ENCODE measurements at places on chromosomes 7 and 10. TPM values are rescaled to one million over a fixed set of nuclear protein-coding genes. Genes with fewer than 3 reads are reported as not detected.

- no peak overlapping the region for H3K27ac ChIP-seq
- no peak for ATAC-seq
- H3K36me3 ChIP-seq = no peaks in the 10 kb centered on the region
- peaks cover 39% of the 10 kb centered on the region for H3K27me3 ChIP-seq
These were observed 7.7 kb upstream of the RET start for GRCh38 chr10:43069211-43069515.

DNA sequence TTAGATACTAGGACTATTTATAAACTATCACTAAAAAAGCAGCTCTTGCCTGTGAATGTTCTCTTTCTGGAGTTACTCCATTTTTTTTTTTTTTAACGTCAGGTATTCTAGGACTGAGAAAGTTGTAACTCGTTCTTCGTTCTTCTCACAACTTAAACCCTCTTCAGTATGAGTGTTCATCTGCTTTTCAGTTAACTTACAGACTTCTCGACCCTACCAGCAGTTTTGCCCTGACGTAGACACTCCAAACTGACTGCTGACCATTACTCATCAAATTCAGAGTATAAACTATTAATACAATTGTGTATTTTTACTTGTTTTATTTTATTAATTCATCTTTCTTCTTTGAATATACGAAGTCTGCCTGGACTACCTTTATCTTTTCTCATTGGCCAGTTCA lies 353.1 kb downstream of the GPR37 start:
- no peak overlapping the region for H3K27ac ChIP-seq
- peak overlapping the region; percentile 10 for H3K4me3 ChIP-seq
- no peak for ATAC-seq
- H3K27me3 ChIP-seq = no peaks in the 10 kb centered on the region

- H3K27ac ChIP-seq = no peak overlapping the region
- ATAC-seq = no peak
- peaks cover 9% of the 10 kb centered on the region for H3K4me1 ChIP-seq
- H3K27me3 ChIP-seq = no peaks in the 10 kb centered on the region
- no peaks in the 10 kb centered on the region for H3K36me3 ChIP-seq
- H3K4me3 ChIP-seq = no peak overlapping the region
These were observed 29.0 kb downstream of the PODXL start for GRCh38 chr7:131527456-131527855.

The TDRD1 gene
- not detected for total RNA-seq

The NPC1L1 gene
- not detected for total RNA-seq

- peak overlapping the region; percentile 85 for H3K27ac ChIP-seq
- no peaks in the 10 kb centered on the region for H3K27me3 ChIP-seq
- no peak overlapping the region for H3K4me3 ChIP-seq
These were observed 102.4 kb upstream of the KLF6 start for GRCh38 chr10:3887404-3887803.

GRCh38 chr10:49751636-49752510 lies 10.2 kb downstream of the OGDHL start:
- H3K4me1 ChIP-seq = no peaks in the 10 kb centered on the region
- no peak overlapping the region for H3K27ac ChIP-seq
- H3K27me3 ChIP-seq = peaks cover 10% of the 10 kb centered on the region
- H3K4me3 ChIP-seq = no peak overlapping the region

DNA sequence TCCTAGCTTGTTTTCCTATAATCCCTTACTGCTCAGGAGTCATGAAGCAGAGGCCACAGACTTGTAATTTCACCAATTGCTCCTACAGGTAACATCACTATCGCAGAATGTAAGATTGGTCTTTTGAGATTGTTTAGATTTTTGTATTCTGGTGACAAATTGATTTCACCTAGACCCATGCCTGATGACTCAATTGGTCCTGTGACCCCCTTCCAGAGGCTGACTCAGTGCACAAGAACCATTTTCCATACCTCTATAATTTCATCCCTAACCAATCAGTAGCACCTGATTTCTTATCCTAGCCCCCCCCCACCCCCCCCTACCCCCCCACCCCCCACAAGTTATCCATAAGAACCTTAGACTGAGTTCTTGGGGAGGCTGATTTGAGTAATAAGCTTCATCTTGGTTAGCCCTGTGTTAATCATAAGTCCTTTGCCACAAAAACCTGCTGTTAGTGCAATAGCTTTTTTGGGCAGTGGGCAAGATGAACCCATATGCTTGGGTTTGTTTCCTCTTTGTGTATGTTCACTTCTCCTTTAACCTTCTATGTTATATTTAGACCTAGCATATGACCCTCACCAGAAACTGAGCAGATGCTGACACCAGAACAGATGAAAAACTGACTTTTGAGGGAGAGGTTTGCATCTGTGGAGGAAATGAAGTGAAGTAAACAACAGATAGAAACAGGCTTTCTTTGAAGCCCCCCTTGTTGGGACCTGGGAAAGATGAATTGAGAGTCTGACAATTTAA lies 187.1 kb downstream of the KIF20B start:
- H3K27ac ChIP-seq = no peak overlapping the region
- no peak for ATAC-seq
- H3K36me3 ChIP-seq = no peaks in the 10 kb centered on the region

The STEAP2 gene
- 28.6 TPM for total RNA-seq

DNA sequence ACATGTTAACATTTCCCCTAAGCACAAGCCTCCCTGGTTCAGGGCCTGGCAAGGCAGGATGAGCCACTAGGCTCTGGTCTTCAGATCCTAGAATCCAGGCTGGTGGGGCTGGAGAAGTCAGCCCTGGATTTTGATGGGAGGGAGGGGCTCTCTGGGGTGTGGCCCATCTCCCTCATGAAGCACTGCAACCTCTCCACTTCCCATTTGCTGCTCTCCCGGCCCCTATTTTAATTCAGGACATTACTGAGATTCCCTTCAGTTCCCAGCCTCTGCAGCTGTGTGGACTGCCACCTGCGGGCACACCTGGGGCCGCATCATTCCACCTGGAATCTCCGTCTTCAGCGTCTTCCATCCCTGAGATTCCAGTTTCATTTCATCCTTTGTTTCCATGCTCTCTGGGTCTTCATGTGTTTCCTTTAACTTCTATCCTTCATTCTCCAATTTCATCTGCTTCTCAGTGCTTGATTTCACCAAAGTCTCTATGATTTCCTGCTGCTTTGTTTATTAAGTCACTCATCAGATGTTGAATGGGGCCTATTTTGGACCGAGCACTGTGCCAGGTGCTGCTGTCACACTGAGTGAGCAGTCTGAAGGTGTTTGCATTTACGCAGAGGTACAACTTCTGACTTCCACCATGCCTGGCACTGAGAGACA lies 253.6 kb downstream of the WDR37 start:
- H3K4me3 ChIP-seq = no peak overlapping the region
- no peaks in the 10 kb centered on the region for H3K4me1 ChIP-seq
- no peak overlapping the region for H3K27ac ChIP-seq

DNA sequence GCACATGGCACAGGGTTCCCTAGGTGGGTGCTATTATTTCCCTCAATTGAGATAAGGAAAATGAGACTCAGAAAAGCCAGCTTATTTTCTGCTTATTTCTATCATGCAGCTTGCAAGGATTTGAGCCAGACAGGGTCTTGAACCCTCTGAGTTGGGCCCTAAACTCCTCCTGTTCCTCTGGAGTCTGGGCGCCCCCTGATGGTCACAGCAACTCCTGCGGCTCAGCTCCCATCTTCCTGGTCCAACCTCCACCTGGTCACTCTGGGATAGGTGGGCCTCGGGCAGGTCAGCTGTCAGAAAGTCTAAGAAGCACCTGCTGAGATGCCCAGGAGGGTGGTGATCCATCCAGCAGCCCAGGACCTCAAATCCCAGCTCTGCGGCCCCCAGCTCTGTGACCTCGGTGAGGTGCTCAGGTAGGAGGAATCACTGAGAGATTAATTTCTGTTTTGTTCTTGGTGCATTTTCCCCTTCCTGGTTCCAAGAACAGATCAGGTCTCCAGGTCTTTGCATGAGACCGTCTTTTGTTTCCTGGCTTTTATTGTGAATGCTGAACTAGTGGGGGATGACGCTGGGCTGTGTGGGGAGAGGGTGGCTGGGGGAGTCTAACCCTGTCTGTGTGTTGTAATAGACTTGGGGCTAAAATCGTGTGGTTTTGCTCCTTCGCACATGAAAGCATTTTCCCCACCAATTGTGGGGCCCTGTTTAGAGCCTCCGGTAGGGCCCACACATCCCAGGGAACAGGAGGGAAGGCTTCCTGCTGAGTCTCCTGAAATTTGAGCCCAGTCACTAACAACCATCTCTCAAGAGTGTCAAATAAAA lies 32.8 kb downstream of the TMEM130 start:
- no peak for ATAC-seq
- no peak overlapping the region for H3K27ac ChIP-seq
- no peaks in the 10 kb centered on the region for H3K4me1 ChIP-seq
- peaks cover 44% of the 10 kb centered on the region for H3K27me3 ChIP-seq
- H3K36me3 ChIP-seq = no peaks in the 10 kb centered on the region
- H3K4me3 ChIP-seq = no peak overlapping the region

DNA sequence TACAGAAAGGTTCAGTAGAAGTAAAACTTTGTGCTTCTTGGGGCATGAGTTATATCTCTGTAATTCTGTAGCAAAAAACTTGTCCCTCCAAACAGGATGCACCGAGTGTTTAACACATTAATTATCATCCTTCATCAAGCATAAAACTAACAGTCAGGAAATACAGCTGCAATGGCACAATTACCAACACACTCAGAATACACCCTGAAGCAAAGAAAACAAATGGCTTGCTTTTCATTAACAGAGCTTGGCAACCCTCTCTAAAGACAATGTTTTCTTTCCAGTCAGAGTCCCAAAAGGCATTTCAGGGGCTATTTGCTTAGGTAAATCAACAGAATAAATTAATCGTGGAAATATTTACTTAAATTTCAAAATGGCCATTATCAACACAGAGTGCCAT lies 107.7 kb downstream of the ICA1 start:
- no peak overlapping the region for H3K27ac ChIP-seq
- no peaks in the 10 kb centered on the region for H3K4me1 ChIP-seq
- no peak for ATAC-seq
- no peaks in the 10 kb centered on the region for H3K36me3 ChIP-seq

GRCh38 chr7:158419238-158419785 lies 168.3 kb downstream of the PTPRN2 start:
- no peaks in the 10 kb centered on the region for H3K36me3 ChIP-seq
- no peak overlapping the region for H3K27ac ChIP-seq
- no peak for ATAC-seq
- no peak overlapping the region for H3K4me3 ChIP-seq
- H3K27me3 ChIP-seq = no peaks in the 10 kb centered on the region
- no peaks in the 10 kb centered on the region for H3K4me1 ChIP-seq

- ATAC-seq = no peak
- H3K4me1 ChIP-seq = no peaks in the 10 kb centered on the region
- no peak overlapping the region for H3K27ac ChIP-seq
- peaks cover 59% of the 10 kb centered on the region for H3K36me3 ChIP-seq
- no peaks in the 10 kb centered on the region for H3K27me3 ChIP-seq
These were observed 3.0 kb downstream of the ZFAND2A start for GRCh38 chr7:1156782-1157535.

The LOXL4 gene
- total RNA-seq = 10.6 TPM

GRCh38 chr10:119316729-119317097 lies 109.3 kb downstream of the GRK5 start:
- no peaks in the 10 kb centered on the region for H3K4me1 ChIP-seq
- H3K4me3 ChIP-seq = no peak overlapping the region
- ATAC-seq = no peak
- H3K27ac ChIP-seq = peak overlapping the region; percentile 79
- H3K36me3 ChIP-seq = no peaks in the 10 kb centered on the region

GRCh38 chr10:45375101-45375500 lies 1.1 kb downstream of the ALOX5 start:
- H3K36me3 ChIP-seq = no peaks in the 10 kb centered on the region
- ATAC-seq = no peak
- peaks cover 27% of the 10 kb centered on the region for H3K4me1 ChIP-seq
- no peak overlapping the region for H3K4me3 ChIP-seq
- H3K27ac ChIP-seq = no peak overlapping the region
- H3K27me3 ChIP-seq = peaks cover 69% of the 10 kb centered on the region

DNA sequence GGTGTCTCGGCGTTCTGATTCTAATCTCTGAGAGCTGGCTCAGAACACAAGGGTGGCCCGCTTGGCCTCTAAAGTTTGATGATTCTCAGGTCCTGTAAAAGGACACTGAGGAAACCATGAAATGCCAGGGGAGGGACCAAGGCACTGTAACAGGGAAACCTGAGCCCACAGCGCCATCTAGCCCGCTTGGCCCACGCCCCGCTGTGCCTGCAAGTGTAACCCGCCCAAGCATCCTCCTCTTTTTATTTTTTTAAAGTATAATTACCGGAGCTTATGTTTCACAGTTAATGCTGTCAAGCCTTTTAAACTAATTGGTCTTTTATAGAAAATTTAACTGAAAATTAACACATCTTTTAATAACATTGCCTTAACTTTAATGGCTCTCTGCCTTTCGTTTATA lies 734.7 kb downstream of the KCNMA1 start:
- H3K4me1 ChIP-seq = no peaks in the 10 kb centered on the region
- no peak overlapping the region for H3K27ac ChIP-seq
- no peaks in the 10 kb centered on the region for H3K27me3 ChIP-seq

The SUGCT gene
- total RNA-seq = 11.8 TPM

GRCh38 chr7:1743481-1744230 lies 73.6 kb downstream of the ELFN1 start:
- H3K4me1 ChIP-seq = no peaks in the 10 kb centered on the region
- H3K27me3 ChIP-seq = peaks cover 51% of the 10 kb centered on the region
- H3K36me3 ChIP-seq = no peaks in the 10 kb centered on the region
- ATAC-seq = no peak

The ANKRD1 gene
- total RNA-seq = not detected

GRCh38 chr10:94183666-94184264 lies 179.0 kb downstream of the NOC3L start:
- no peak for ATAC-seq
- no peak overlapping the region for H3K4me3 ChIP-seq
- no peak overlapping the region for H3K27ac ChIP-seq
- no peaks in the 10 kb centered on the region for H3K36me3 ChIP-seq
- H3K27me3 ChIP-seq = no peaks in the 10 kb centered on the region

- no peak overlapping the region for H3K27ac ChIP-seq
- H3K36me3 ChIP-seq = no peaks in the 10 kb centered on the region
- no peaks in the 10 kb centered on the region for H3K4me1 ChIP-seq
These were observed 60.5 kb upstream of the BET1 start for GRCh38 chr7:94064541-94065191.

The HSPA14 gene
- 15.1 TPM for total RNA-seq

DNA sequence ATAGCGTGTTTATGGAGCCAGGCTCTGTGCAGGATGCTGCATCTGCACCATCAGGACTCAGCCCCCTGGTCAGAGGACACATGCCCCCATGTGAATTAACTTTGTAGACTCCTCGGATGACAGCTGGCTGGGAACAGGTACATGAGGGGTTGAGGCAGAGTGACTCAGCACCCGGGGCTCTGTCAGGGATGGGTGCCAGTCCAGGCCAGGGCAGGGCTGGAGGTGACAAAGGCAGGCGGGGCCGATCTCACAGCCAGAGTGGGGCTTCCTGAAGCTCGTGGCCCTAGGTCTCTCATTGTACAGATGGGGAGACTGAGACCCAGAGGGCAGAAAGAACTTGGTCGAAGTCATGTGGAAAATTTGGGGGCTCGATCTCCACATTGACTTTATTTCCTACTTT lies 35.3 kb upstream of the PCBD1 start:
- no peaks in the 10 kb centered on the region for H3K4me1 ChIP-seq
- no peaks in the 10 kb centered on the region for H3K36me3 ChIP-seq
- ATAC-seq = no peak
- H3K27ac ChIP-seq = no peak overlapping the region
